ENCODE measurements at places on chromosomes 2 and 18.

- no peak for DNase-seq
Observed at GRCh38 chr2:114056294-114057143, 166.6 kb downstream of the ACTR3 start.

DNA sequence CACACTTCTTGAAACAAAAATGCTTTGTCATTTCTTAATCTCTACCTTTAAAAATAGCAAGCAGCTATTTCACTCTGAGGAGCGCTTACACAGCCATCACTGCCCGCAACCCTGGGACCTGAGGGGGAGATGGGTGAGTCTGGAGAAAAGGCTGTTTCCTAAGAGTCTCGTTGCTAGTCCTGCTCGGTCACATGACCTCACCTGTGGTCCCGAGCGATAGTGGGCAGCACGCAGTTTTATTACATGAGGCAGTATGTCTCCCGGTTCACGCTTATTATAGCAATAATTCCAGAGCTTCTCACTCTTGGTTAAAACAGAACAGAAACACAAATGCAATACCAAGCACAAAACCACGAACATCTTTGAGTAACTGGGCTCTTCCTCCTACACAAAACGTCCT lies 105.3 kb downstream of the ZNF516 start:
- no peak for DNase-seq

- DNase-seq, result no peak
Observed at GRCh38 chr2:55861733-55862132, 61.8 kb downstream of the EFEMP1 start.

- no peak for DNase-seq
Observed at GRCh38 chr18:934518-935133, 30.0 kb downstream of the ADCYAP1 start.

- DNase-seq, result no peak
Observed at GRCh38 chr2:151922845-151923666, 94.8 kb upstream of the ARL5A start.

DNA sequence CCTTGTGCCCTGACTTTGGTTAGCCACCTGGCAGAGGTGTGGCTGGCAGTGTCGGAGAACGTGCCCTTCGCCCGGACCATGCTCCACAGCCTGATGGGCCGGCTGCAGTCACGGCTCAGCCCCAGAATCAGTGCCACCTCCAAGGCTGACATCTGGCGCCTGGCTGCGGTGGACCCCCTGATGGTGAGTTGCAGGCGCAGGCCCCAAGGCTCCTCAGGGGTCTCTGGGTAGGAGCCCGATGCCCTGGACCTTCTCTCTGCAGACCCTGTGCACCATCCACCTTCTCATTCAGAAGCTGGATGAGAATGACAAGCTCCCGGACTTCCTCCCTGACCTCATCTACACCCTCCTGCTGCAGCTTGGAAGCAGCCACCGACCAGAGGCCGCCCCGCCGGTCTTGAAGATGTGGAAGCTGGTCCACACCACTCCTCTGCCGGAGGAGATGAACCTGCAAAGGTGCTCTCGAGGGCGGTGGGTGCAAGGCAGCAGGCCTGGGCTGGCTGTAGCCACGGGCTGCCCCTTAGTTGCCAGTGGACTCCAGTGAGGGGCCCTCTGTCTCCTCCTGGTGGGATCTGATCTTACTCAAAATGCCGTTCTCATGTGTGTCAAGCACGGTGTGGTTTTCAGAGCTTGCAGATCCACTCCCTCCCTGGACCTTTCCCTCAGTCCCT lies 32.1 kb downstream of the HJURP start:
- no peak for DNase-seq

- no peak for DNase-seq
Observed at GRCh38 chr2:100036793-100037192, 105.6 kb downstream of the AFF3 start.
